Glutamatergic neuron (in vitro differentiated cells): ENCODE measurements at places on chromosomes 7 and 10. TPM values are rescaled to one million over a fixed set of nuclear protein-coding genes. Genes with fewer than 3 reads are reported as not detected.

Gene KNDC1
- 7.4 TPM for total RNA-seq

Gene CFAP43
- total RNA-seq, result 0.44 TPM

Gene PRKAR2B
- total RNA-seq, result 14.6 TPM

Gene EGFR
- total RNA-seq, result 12.8 TPM

Gene CTAGE8
- total RNA-seq, result 0.54 TPM

Gene C10orf62
- not detected for total RNA-seq

Gene AKR1C4
- total RNA-seq, result not detected
